Activated B cell treated with CpG ODN at 0.5 μM for 24 hours (primary cell): ENCODE measurements at places on chromosomes 12 and 14. TPM values are rescaled to one million over a fixed set of nuclear protein-coding genes. Genes with fewer than 3 reads are reported as not detected.

Gene LMO3
- total RNA-seq: not detected in 2 replicates

Gene RNASE4
- total RNA-seq: 0.20 and 1.0 TPM in 2 replicates

Gene NUMB
- total RNA-seq: 69.5 and 71.4 TPM in 2 replicates

Gene TAS2R7
- total RNA-seq: not detected in 2 replicates

DNA sequence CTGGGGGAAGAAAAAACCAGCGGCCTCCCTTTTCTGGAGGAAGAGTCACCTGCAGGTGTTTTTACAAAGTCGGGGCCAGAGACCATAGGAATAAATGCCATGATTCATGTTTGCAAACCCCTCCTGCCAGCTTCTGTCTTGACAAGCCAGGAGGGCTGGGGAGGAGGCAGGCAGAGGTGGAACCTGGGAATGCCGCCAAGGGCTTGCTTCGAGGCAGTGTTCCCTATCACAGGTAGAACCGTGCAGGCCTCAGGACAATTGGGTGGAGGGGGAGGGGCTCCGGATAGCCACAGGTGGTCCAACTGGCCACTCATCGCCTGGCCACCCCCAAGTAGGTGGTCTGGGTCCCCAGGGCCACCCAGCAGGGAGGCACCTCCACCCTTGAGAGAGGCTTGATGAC lies 14.2 kb upstream of the DLK1 start:
- DNase-seq: no peak
- no peaks in the 10 kb centered on the region for H3K36me3 ChIP-seq
- H3K4me3 ChIP-seq: no peak overlapping the region
- peaks cover 22% of the 10 kb centered on the region for H3K27me3 ChIP-seq

DNA sequence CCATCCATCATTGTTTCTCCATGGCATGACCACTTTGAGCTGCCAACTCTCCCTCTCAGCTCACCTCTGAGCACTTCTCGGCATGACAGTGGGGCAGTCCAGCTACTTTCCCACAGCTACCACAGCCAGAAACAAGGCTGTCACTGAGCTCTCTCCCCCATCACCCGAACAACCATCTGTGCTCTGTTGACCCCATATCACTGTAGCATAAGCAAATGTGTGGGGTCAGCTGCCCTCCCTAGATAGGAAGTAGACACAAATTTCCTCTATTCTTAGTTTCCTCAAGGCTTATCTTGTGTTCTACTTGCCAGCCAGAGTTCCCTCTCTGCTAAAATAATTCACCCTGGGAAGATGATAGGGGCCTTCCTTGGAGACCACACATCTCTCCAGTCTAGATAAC lies 82.6 kb upstream of the FUT8 start:
- H3K36me3 ChIP-seq: no peaks in the 10 kb centered on the region
- H3K4me3 ChIP-seq: peak overlapping the region; percentile 39

DNA sequence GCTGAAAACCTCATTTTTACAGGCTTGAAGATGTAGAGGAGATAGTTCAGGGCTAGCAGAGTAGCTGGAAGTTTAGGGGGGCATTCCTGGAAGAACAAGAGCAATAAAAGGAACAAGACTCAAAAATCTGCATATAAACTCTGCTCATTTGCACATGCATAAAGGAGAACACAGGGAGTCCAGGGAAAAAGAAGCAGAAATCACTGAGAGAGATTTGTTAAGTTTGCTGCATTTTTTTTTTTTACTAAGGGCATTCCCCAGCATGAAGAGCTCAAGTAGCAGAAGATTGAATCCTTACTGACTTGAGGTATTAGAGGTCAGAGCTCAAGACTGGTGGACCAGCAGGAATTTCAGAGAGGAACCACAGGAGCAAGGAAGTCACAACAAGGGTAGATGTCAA lies 28.2 kb upstream of the BCL11B start:
- no peaks in the 10 kb centered on the region for H3K4me1 ChIP-seq
- no peaks in the 10 kb centered on the region for H3K36me3 ChIP-seq
- DNase-seq: no peak
- no peak overlapping the region for H3K4me3 ChIP-seq

DNA sequence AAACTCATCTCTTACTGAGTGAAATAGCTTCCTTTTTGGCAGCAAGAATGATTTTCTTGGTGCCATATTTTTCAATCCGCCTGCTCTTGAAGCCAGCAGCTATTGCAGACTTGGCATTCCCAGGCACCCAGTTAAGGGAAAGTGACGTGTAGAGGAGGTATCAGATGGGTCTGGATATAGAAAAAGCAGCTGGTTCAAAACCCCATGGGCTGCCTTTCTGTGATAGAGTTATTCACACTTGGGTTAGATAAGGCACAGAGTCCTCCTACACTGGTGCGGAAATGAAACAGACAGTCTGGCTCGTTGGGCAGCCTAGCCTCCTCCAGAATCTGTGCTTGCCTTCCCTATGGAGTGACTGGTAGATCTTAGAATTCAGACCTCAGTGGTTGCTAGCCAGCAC lies 62.2 kb downstream of the PTPN11 start:
- peaks cover 93% of the 10 kb centered on the region for H3K36me3 ChIP-seq
- no peak overlapping the region for H3K4me3 ChIP-seq
- DNase-seq: no peak
- no peak overlapping the region for H3K27ac ChIP-seq
- no peaks in the 10 kb centered on the region for H3K27me3 ChIP-seq

GRCh38 chr12:19198272-19198671 lies 68.7 kb downstream of the PLEKHA5 start:
- no peak overlapping the region for H3K27ac ChIP-seq
- no peak for DNase-seq
- no peak overlapping the region for H3K4me3 ChIP-seq
- H3K36me3 ChIP-seq: no peaks in the 10 kb centered on the region
- no peaks in the 10 kb centered on the region for H3K27me3 ChIP-seq
- H3K4me1 ChIP-seq: no peaks in the 10 kb centered on the region

- no peak for DNase-seq
- H3K4me3 ChIP-seq: no peak overlapping the region
- H3K27me3 ChIP-seq: no peaks in the 10 kb centered on the region
These were observed 69.0 kb upstream of the GPHB5 start for GRCh38 chr14:63387711-63388110.

- H3K4me1 ChIP-seq: peaks cover 32% of the 10 kb centered on the region
- DNase-seq: peak; percentile 11
- no peaks in the 10 kb centered on the region for H3K27me3 ChIP-seq
- H3K4me3 ChIP-seq: peak overlapping the region; percentile 76
- H3K27ac ChIP-seq: peak overlapping the region; percentile 90
- H3K36me3 ChIP-seq: peaks cover 17% of the 10 kb centered on the region
These were observed 4.4 kb upstream of the TINF2 start for GRCh38 chr14:24246765-24247212.

- H3K36me3 ChIP-seq: peaks cover 3% of the 10 kb centered on the region
- DNase-seq: no peak
- H3K27ac ChIP-seq: no peak overlapping the region
- H3K27me3 ChIP-seq: peaks cover 13% of the 10 kb centered on the region
- H3K4me1 ChIP-seq: peaks cover 11% of the 10 kb centered on the region
These were observed 99.2 kb downstream of the SCARB1 start for GRCh38 chr12:124764451-124764850.

GRCh38 chr12:42589465-42590329 lies at the start of gene PRICKLE1:
Gene PRICKLE1 (minus strand): TSS chr12:42589746. CDS start chr12:42472516, 117,230 bp downstream.
- DNase-seq: peak; percentile 67
- peak within 1 kb of the TSS; percentile 87 for H3K4me3 ChIP-seq
- H3K27me3 ChIP-seq: peaks cover 55% of the 10 kb centered on the region
- peaks cover 18% of the 10 kb centered on the region for H3K4me1 ChIP-seq
- peak within 1 kb of the TSS; percentile 24 for H3K27ac ChIP-seq

DNA sequence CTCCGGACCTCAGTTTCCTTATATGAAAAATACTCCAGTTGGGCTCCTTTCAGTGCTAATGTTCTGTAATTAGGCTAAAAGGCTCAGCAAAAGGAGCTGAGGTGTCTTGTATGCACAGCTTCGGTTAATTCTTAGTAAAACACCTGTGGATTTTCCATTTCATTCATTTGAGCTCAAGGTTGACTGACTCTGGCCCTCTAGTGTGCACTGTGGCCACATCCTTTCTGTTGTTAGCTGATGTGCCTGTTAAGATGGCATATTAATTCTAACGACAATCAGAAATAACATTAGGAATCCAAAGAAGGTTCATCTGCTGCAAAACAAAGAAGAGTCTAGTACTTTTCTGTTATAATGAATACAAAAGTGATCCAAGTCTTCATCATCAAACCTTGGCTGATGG lies 45.6 kb downstream of the UNC79 start:
- DNase-seq: no peak
- no peaks in the 10 kb centered on the region for H3K4me1 ChIP-seq
- H3K27me3 ChIP-seq: peaks cover 8% of the 10 kb centered on the region

GRCh38 chr14:99041141-99041819 lies 230.7 kb downstream of the BCL11B start:
- H3K27me3 ChIP-seq: no peaks in the 10 kb centered on the region
- H3K4me1 ChIP-seq: no peaks in the 10 kb centered on the region
- no peak overlapping the region for H3K27ac ChIP-seq
- H3K4me3 ChIP-seq: no peak overlapping the region
- no peak for DNase-seq

- H3K4me3 ChIP-seq: no peak overlapping the region
- DNase-seq: no peak
- peak overlapping the region; percentile 73 for H3K27ac ChIP-seq
- H3K27me3 ChIP-seq: no peaks in the 10 kb centered on the region
These were observed 26.1 kb downstream of the DTX1 start for GRCh38 chr12:113082486-113083148.
